Stimulated activated CD4-positive, alpha-beta T cell treated with anti-CD3 and anti-CD28 coated beads, Interleukin-12 subunit alpha, Interleukin-12 subunit beta, amount 100 ng/mL, for 48 hours (primary cell): ENCODE measurements at places on chromosomes 5 and 9.

DNA sequence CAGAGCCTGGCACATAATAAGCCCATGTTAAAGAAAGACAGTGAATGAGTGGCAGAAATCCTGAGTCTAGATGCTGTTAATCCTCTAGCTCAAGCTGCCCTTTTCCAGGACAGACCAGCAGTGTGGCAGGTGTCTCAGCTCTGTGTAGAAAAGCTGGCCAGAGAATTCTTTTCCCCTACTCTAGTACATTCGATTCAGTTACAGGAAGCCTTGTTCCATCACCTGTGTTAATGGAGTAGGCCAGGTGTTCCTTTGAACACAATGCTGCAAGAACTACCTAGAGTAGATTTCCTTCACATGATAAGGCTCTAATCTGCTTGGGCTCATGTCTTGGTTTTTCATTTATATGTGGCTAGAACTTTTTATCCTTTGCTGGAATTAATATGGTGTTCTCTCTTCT, 52.5 kb downstream of the NUP214 start:
- no peak for DNase-seq

- DNase-seq = no peak
These were observed 367.5 kb downstream of the DEPDC1B start for GRCh38 chr5:60332244-60333004.

DNA sequence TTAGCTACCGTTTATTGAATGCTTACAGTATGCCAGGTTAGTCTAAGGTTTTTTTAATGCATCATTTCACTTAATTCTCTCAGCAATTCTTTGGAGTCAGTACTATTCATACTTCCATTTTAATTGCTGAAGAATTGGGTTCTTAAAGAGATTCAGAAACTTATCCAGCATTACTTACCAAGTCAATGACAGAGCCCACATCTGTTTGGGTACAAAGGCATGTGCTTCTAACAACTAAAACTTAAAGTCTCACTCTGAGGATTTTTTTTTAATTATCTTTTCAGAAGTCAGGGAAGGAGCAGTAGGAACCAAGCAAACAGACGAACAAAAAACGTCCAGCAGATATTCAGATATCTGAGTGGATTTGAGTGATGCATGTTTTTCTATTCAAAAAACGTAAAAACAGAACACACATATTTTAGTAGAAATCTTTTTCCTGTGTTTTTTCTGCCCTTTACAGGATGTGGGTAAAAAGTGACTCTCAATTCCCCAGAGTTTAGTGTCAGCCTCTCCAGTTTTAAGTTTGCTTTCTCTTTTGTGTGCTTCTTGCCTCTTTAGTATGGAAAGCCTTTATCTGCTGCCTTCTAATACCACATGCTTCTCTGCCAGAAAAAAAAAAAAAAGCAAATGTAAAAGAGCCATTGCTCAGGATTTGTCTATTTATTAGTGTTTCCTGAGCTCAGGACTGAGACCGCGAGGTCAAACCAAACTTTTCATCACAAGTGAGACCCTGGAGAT, 118.0 kb downstream of the PRKACG start:
- DNase-seq = no peak

GRCh38 chr5:150206098-150206778, 16.4 kb downstream of the SLC6A7 start:
- no peak for DNase-seq

- DNase-seq = no peak
These were observed 5.7 kb downstream of the PHF2 start for GRCh38 chr9:93582115-93582514.

DNA sequence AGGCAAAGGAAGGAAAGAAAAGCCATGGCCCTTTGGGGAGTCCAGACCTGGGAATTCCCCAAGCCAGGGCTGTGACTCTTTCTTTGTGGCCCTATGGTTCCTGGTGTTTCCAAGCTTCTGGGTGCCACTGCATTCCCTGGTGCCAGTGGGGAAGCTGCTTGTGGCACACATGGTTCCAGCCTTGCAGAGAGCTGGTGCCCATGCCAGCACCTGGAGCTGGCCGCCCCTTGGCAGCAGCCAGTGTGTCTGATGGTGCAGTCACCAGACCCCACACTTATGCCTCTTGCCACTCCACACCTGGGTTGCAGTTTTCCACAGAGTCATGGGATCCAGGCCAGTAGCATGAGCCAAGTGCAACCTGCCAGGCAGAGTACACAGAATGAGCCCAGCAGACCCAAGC, 1495.3 kb upstream of the NUDT12 start:
- no peak for DNase-seq

GRCh38 chr5:65760504-65761275, 38.7 kb downstream of the NLN start:
- DNase-seq = no peak

DNA sequence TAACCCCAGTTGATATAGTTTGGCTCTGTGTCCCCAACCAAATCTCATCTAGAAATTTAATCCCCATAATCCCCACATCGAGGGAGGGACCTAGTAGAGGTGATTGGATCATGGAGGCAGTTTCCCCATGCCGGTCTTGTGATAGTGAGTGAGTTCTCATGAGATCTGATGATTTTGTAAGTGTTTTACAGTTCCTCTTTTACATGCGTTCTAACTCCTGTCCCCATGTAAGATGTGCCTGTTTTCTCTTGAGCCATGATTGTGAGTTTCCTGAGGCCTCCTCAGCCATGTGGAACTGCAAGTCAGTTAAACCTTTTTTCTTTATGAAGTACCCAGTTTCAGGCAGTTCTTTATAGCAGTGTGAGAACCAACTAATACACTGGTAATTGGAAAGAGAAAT, 73.6 kb downstream of the CDH12 start:
- DNase-seq = no peak

GRCh38 chr9:128420651-128421481, at the start of gene CERCAM:
CERCAM (plus strand) TSS chr9:128420857; CDS start chr9:128420878, 21 bp downstream.
- DNase-seq = no peak

- no peak for DNase-seq
These were observed 388.3 kb upstream of the CHD1 start for GRCh38 chr5:99317136-99317535.

DNA sequence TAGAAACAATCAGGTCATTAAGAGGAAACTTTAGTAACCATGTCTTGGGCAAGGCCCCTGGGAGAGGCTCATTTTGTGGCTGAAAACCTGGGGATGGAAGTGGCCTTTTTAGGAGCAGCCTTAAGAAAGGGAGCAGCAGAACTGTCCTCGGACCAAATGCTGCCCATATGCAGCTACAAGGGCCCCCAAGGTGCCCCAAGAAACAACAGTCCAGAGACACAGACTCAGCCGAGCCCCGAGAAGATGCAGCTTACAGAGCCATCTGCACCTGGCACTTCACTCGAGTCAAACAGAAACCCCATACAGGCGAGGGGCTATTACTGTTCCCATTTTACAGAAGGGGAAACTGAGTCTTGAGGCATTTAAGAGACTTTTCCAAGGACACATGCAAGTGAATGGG, 58.0 kb downstream of the COL23A1 start:
- no peak for DNase-seq

DNA sequence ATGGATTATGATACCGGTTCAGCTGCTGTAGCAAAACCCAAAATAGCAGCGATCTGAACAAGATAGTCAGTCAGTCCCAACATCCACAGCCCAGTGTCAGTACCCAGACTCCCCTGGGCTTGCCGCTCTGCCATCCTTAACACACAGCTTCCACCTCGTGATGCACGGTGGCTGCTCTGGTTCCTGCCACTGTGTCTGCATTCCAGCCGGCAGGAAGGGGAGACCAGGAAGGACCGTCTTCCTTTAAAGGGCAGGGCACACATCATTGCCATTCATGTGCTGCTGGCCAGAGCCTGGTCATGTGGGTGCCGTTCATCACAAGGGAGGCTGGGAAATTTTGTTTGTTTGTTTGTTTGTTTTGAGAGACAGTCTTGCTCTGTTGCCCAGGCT, 131.0 kb upstream of the IER5L start:
- no peak for DNase-seq

- DNase-seq = no peak
These were observed 28.6 kb upstream of the SLCO4C1 start for GRCh38 chr5:102324714-102325113.

DNA sequence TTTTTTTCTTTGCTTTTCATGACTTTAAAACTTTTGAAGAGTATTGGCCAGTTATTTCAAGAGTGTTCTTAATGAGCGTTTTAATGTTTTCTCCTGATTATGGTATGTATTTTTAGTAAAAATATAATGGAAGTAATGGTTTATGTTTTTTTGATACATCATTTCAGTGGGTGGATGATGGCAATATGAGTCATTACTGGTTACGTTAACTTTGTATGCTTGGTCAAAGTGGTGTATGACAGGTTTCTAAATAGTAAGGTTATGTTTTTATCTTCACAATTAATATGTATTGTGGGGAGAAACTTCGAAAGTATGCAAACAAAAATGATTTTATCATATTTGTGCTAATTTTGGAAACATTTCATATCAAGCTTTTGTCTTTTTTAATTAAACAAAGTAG, 176.7 kb upstream of the PRDM9 start:
- DNase-seq = no peak
